ENCODE measurements at places on chromosomes 12 and 14.
A peak's percentile ranks its signal among the peaks of the same experiment; 100 is the strongest.

DNA sequence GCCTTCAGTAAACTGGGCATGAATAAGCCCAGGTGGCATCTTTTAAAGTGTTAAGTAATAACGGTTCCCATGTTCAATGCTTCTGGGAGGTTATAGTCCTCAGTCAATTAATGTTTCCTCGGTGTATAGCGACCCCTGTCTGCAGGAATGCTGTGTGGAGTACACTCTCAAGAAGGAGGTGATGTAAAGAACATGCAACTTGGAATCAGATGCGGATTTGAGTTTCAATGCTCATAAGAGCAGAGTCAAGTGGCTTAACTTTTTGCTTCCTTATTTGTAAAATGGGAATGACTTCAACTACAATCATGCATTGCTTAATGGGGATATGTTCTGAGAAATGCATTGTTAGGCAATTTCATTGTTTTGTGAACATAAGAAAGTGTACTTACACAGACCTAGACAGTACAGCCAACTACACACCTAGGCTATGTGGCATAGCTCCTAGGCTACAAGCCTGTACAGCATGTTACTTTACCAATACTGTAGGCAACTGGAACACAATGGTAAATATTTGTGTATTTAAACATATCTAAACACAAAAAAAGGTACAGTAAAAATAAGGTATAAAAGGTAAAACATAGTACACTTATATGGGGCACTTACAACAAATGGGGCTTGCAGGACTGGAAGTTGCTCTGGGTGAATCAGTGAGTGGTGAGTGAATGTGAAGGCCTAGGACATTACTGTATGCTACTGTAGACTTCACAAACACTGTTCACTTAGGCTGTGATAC, 6.7 kb upstream of the MRPS35 start:
- peak; percentile 74 for DNase-seq

DNA sequence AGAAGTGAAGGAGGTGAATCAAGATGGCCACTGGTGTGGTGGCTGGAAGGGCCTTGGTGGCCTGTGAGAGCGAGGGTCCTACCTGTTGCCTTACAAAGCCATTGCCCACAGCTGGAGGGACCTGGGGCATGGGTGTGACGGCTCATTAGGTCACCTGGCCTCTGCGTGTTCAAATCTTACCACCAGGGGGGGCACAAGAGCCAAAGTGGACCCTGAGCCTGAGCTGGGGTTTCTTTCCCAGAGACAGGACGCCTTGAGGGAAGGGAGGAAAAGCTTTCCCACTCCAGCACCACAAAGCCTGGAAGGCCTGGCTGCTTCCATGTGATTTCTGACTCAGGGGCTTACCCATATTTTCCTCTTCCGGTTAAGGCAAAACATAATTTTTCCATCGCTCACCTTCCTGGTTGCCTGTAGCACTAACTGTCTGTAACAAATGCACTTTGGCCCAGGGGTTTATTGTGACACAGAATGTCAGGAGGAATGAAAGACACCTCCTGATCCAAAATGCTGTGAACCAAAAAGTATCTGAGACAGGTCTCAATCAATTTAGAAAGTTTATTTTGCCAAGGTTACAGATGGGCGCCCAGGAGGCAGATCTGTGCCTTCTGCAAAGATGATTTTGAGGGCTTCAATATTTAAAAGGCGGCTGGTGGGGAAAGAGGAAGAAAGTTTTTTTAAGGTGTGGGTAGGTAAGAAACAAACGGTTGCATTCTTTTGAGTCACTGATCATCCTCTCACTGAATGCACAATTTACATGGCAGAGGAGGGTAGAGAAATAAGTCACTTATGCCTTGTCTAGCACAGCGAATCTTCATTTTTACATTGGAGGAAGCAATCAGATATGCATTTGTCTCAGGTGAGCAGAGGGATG, 4.3 kb upstream of the CD9 start:
- peak; percentile 67 for DNase-seq

- DNase-seq, result no peak
Observed at GRCh38 chr12:57545809-57546437, 1.1 kb downstream of the DCTN2 start.

GRCh38 chr14:21268617-21269251, 508 bp downstream of the HNRNPC start:
- DNase-seq, result no peak

DNA sequence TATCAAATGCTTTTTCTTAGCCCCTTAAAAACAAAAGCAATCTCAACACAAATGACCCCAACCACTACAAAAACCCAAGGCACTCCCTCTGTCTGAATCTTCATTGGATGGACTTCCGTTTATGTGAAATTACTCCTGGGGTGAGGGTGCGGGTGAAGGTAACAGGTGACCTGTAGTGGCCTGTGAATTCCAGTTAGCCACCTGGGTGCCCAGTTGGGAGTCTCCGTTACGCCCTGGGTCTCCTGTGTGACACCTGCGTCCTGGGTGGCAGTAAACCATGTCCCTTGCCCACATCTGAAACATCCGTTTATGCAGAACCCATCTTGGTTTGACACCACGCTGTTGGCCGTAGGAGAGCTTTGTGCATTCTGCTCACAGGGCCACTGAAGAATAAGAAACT, 62.6 kb downstream of the CCDC92 start:
- DNase-seq, result no peak

Measured in CD8-positive, alpha-beta memory T cell (primary cell).